Immature natural killer cell (primary cell): ENCODE measurements at places on chromosomes 11 and 22.

DNA sequence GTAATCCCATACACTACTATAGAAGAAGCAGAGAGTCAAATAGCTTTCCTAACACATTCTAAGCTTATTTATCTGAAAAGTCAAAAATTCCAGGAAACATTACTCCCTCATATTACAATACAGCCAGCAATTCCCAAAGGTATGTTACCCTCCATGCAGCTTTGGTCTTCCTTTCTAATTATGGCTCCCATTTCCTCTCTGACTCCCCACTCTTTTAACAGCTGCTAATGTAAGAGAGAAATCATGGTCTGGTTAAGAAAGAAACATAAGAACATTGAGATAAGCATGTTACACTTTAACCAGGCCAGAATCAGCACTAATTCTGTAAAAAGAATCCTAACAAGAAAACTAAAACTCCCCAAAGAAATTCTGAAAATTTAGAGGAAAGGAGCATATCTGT, 6.8 kb downstream of the PPP2R1B start:
- DNase-seq, result no peak

GRCh38 chr11:62012451-62012831, 45.0 kb upstream of the FTH1 start:
- no peak for DNase-seq

- DNase-seq, result no peak
Observed at GRCh38 chr11:45655831-45656230, 9.6 kb downstream of the CHST1 start.

- DNase-seq, result no peak
Observed at GRCh38 chr11:121688860-121689614, 236.3 kb upstream of the SORL1-AS1 start.

GRCh38 chr11:81444297-81444696, 1289.4 kb downstream of the FAM181B start:
- DNase-seq, result no peak

- no peak for DNase-seq
Observed at GRCh38 chr11:111845276-111846028, 25.9 kb downstream of the ALG9 start.

DNA sequence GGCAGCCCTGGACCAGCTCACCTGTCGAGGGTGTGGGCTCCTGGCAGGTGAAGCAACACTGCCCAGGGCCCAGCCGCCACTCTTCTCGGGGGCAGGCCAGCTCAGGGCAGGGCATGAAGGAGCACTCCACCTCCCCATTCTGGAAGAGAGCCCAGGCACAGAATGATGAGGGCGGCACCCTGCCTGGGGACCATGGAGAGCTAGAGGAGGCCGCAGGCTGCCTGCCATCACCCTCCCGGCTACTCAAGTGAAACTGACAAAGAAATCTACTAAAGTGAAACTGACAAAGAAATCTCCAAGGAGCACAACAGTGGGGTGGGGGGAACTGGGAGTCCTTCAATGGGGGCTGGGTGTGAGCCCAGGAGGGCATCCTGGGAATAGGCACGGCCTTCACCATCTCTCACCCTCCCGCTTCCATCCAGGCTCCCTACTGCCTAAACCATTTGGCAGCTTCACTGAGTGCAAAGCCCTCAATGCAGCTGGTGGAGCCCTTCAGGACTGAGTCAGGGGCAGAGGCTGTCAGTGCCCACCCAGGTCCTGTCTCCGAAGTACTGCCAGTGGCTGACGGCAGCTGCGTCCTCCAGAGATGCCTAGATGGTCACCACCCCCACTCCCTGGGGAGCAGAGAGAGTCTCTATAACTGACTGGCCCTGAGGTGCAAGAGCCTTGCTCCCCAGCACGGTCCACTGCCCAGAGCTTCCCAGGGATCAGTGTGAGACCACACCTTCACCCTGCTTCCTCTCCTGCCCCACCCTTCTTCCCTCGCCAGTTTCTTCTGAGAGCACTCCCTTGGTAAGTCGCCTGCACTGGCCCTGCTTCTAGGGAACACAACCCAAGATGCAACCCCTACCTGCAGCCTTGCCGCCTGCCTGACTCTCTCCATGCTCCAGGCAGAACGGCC, 21.7 kb downstream of the VWCE start:
- no peak for DNase-seq

- peak; percentile 52 for DNase-seq
Observed at GRCh38 chr22:43152357-43153071, 1.2 kb downstream of the TSPO start.

DNA sequence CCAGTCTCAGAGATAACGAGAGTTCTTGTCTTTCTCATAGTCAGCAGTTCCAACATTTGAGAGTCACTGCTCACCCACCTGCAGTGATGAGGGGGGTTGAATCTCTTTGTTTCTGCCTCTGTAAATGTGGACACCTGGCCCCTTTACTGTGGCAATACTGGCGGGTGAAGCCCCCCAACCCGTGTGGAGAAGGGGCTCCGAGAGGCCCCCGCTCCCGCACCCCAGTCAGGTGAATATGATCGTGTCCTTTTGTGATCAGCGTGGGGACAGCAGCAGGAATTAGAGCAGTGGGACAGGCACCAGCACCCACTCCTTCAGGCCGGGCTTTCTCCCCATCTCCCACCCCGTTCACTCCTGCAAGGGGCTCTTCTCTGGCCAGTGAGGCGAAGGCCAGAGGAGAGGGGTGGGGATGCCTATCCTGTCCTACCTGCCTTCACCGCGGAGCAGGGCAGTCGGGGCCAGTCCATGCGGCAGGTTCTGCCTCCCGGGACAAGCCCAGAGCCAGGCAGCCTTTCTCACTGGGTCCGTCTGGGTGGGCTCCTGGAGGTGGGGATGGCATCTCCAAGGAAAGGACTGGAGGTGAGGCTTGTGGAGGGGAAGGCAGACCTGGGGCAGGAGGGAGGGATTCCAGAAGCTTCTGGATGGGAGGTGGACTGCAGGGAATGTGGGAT, 12.7 kb upstream of the CELSR1 start:
- no peak for DNase-seq

DNA sequence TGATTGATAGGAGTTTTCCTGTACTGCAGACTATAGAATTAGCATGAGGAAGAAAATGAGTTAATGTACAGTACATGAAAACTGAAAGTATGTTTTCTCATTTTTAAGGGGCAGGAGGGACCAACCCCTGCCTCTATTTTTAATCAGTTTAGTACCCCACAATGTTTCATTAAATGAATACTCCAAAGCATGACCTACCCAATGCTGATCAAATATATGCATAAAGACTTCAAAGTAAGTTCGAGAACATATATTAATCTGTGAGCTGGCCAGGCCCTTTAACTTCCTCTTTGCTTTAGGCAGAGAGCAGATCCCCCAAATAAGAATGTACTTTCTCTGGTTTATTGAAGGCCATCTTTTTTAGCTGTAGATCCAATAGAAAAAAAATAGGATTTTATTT, 161.0 kb downstream of the FCHSD2 start:
- no peak for DNase-seq

- DNase-seq, result no peak
Observed at GRCh38 chr22:44276041-44276440, 36.7 kb downstream of the SHISAL1 start.

GRCh38 chr11:69260622-69261021, 33.3 kb upstream of the MYEOV start:
- no peak for DNase-seq

- no peak for DNase-seq
Observed at GRCh38 chr11:67632175-67632981, 2.6 kb upstream of the NUDT8 start.

- DNase-seq, result peak; percentile 47
Observed at GRCh38 chr11:108237058-108237481, 14.2 kb downstream of the ATM start.

DNA sequence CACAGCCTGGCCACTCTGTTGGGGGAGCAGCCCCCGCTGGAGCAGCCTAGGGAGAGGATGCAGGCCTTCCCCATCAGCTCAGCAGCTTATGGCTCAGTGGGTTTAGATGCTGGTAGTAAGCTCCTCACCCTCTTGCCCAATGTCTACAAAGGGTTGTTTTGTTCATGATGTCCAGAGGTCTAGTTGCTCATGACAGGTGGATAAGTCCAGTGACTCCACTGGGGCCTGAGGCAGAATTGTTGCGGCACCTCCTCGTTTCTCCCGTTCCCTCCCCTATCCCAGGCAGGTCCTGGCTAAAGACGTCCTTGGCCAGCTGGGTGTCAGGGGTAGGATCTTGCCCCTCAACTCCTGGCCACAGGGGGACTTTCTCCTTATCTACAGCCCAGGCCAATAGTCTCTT, 233.5 kb upstream of the B3GAT1 start:
- no peak for DNase-seq

GRCh38 chr22:50297510-50298265, 9.8 kb downstream of the PLXNB2 start:
- no peak for DNase-seq

GRCh38 chr11:69385144-69385820, 91.3 kb downstream of the MYEOV start:
- no peak for DNase-seq

- DNase-seq, result no peak
Observed at GRCh38 chr11:130980071-130980862, 64.0 kb upstream of the SNX19 start.

GRCh38 chr22:45097061-45097460, 66.7 kb upstream of the NUP50 start:
- no peak for DNase-seq

DNA sequence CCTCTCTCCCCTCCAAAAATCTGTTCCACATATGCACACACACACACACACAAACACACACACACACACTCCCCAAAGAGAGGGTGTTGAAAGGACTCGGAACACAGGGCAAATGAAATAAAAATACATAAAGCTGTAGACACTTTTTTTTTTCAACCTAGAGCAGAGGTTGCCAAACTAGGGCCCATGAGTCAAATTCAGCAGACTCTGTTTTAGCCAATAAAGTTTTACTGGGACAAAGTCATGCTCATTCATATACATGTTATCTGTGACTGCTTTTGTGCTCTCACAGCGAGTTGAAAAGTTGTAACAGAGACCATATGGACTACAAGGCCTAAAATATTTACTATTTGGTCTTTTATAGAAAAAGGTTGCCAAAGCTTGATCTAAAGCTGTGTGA, 8.9 kb downstream of the IMMP1L start:
- DNase-seq, result no peak

DNA sequence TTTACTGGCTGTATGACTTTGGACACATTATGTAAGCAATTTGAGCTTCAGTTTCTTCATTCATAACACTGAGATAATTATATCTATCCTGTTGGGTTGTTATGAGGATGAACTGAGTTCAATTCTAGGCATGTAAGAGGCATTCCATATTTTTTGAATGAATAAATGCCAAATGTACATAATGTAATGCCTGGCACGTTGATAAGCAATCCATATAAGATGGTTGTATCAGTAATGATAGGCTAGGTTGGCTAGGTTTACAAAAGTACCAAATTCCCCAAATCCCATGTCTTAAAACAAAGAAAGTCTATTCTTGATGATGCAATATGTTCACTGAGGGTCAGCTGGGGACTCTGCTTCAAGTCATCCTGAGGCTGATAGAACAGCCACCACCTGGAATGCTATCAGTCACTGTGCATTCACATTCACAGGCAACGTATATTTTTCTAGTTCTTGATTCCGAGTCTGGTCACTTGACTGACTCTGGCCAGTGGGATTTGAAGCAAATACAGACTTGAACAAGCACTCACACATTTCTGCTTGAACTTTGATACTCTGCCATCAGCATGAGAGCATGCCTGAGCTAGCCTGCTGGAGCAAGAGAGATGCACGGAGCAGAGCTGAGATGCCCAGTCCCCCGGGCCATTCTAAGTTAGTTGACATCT, 104.0 kb upstream of the TIMP3 start:
- no peak for DNase-seq

DNA sequence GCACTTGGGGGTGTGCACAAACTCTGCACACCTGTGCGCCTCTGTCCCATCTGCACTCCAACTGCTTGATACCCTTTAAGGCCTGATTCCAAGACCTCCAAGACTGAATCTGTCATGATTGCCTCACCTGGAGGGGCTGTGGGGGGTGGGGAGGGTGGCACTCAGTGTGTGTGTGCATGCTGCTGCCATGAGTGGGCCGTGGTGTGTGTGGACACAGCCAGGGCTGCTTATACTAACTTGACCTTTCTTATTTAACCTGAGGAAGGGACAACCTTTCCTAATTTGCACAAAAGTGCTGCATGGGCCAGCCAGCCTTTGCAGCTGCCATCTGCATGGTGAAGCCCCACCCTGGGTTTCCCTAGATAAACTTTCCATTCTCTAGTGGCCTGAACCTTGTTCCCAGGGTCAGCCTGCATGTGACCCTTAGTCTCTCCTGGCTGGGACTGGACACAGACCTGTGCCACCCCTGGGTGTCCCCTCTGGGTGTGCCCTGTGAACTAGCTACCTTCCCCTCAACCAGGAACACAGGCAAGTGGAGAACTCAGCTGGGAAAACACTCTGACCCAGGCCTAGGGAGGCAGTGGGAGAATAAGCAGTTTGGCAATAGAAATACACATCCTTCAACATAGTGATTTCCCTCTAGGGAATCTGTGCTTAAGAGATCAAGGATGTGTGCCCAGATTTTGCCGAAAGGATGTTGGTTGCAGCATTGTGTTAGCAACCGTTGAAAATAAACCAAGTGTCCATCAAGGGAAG, 45.4 kb upstream of the DKK3 start:
- no peak for DNase-seq

DNA sequence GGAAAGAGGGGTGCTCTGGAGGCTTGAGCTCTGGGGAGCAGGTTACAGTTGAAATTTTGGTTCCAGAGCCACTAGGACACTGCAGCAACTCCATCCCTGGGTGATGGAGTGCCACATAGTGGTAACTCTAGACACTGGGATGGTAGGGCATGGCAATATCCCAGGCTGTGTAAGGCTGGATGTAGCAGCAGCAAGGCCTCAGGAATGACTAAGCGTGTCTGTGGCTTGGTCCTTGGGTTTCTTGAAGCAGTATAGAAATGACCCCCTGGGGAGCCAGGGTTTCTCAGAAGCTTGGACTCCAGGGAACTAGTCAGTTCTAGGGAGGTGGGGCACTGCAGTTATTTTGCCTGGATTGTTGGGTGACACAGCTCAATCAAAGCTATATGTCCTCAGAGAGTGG, 8.1 kb downstream of the MS4A4A start:
- no peak for DNase-seq

GRCh38 chr11:110918351-110918750, 206.1 kb upstream of the ARHGAP20 start:
- DNase-seq, result no peak

DNA sequence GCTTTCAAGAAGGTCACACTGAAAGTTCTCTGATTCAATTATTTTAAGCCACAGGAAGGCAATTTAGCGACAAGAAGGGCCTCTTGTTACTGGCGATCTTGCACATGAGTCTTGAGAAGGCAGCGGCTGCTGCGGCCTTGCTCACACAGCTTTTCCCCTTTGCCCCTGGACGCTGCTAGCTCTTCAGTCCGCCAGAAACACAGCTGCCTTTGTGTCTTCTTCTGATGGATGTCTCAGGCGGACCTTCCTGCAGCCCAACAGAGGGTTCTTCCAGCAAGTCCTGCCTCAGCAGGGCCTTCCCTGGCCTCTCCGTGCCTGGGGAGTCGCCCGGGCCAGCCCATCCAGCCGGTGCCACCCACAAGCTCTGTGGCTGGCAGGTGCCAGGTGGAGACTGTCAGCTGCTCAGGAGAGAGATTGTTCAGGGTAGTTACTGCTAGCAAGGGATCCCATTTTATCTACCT, 59.4 kb downstream of the PKNOX2 start:
- no peak for DNase-seq
